ENCODE measurements at places on chromosomes 5 and 9. TPM values are rescaled to one million over a fixed set of nuclear protein-coding genes. Genes with fewer than 3 reads are reported as not detected.

GRCh38 chr9:38619556-38620447 lies 594 bp downstream of the ANKRD18A start:
- DNase-seq = no peak

DNA sequence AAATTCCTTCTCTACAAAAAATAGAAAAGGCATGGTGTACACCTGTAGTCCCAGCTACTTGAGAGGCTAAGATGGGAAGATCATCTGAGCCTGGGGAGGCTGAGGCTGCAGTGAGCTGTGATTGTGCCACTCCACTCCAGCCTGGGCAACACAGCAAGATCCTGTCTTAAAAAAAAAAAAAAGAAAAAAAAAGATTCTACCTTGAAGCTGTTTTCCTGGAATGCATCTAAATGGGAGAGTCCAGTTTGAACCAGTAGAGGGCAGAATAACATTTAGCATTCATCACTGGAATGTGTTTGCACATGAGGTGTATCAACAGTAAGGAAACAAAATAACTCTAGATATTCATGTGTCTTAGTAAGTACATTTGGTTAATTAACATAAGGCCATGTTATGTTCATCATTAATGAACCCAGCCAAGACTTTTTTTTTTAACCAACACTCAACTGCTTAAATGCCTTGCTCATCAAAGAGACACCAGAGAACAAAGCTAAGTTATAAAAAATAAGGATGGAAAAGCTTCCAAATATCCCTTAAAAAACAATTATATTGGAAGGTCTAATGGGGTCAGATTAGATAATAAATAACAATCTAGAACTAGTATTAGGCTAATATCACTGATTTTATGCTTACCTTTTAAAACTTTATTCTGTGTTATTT lies 16.1 kb downstream of the IFNE start:
- peak; percentile 21 for DNase-seq

GRCh38 chr5:79842991-79843390 lies 148.1 kb downstream of the MTX3 start:
- DNase-seq = no peak

- DNase-seq = no peak
Observed at GRCh38 chr5:114969482-114969881, 200.2 kb downstream of the TRIM36 start.

GRCh38 chr5:67963789-67964519 lies 251.6 kb upstream of the PIK3R1 start:
- DNase-seq = no peak

GRCh38 chr5:39758426-39758825 lies 333.6 kb upstream of the DAB2 start:
- DNase-seq = no peak

GRCh38 chr5:61737964-61738340 lies 405.9 kb downstream of the ZSWIM6 start:
- peak; percentile 81 for DNase-seq

Gene ERGIC1
- 28.7 TPM for total RNA-seq

Gene GDNF
- total RNA-seq = not detected

- DNase-seq = no peak
Observed at GRCh38 chr5:97075649-97076048, 66.8 kb downstream of the LIX1 start.

- no peak for DNase-seq
Observed at GRCh38 chr5:69525490-69525889, 32.9 kb downstream of the OCLN start.

All from G401 (cell line).